ENCODE measurements at places on chromosomes 2 and 18.

DNA sequence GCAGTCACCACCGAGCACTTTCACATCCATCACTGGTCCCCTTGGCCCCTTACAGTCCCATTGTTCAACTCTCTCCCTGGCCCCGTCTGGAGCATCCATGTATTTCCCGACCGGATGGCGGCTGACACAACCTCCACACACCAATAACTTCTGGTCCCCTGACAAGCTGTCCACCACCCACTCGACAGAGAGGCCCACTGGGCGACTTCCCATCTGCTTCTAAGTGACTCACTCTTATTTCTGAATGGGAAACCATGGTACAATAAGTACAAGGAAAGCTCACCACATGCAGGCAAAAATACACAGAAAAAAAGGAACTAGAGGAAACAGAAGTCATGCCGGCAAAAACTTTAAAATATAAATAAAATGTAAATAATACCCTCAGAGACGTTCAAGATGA lies 82.9 kb upstream of the RAB12 start:
- DNase-seq = no peak

DNA sequence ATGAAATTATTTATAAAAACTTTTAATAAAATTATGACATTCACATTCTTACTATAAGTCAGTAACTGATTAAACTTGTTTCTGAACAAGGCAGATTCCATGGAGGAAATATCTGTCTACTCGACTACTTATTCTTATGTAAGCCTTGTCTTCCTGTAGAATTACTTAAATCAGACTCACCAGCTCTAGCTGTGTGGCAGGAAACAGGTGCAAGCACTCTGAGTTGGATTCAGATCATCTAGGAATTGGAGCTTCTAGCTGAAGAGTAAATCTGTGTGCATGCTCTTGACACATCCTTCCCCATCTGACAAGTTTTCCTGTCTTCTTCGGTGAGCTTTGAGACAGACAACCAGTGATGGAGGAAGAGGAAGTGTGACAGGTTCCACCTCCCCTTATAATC lies 284.7 kb downstream of the TRIB2 start:
- DNase-seq = no peak

- no peak for DNase-seq
Measured at GRCh38 chr2:32798829-32799228, 147.9 kb upstream of the LTBP1 start.

GRCh38 chr2:17442334-17442733 lies 75.9 kb downstream of the RAD51AP2 start:
- DNase-seq = no peak

DNA sequence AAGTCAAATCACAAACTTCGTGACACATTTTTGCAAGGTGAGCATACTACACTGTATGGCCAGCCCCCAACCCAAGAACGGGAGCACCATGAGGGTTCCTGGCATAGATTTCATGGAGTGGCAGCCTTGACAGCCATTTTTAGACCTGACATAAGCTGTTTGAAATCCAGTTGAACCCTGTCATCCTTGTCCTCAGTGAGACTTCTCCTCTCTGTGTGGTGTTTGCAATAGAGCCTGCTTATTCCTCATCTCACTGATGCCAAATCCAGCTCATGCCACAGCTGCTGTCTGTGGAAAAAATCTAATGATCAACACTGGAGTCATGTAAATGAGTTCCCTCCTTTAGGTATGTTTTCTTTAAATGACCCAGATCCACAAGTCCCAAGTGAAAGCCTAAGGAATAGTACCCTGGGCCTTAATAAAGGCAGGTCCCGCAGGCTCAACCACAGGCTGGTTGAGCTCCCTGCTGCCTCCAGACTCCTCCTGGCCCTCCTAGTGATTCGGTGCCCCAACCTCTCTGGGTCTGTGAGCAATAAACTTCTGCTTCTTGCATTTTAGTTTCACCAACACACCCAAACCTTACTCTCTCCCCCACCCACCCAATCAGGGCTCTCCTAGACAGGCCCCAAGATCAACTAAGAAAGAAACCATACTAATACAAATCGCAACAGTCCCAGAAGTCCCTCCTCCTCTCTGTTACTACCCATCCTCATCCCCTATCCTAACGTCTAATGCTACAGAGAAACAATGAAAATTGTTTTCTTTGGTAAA lies 8.4 kb upstream of the CREG2 start:
- DNase-seq = peak; percentile 17

GRCh38 chr18:21241301-21242048 lies 557 bp upstream of the GREB1L start:
- no peak for DNase-seq

DNA sequence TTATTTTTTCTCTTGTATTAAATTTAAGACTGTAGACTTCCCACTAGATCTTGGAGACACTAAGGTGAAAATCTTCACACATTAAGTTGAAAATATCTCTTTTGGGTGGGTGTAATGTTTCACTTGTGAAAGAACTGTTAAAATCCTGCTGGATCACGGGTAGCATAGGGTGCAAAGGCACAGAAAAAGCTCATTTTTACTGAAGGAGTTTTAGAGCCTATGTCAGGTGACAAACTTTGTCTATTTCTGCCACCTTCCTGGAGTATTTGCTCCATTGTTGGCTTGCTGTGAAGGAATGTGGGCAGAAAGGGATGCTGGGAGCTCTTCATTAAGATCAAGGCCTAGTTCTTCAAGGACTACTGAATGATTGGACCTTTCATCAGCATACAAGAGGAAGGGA lies 119.4 kb downstream of the FMNL2 start:
- DNase-seq = no peak

DNA sequence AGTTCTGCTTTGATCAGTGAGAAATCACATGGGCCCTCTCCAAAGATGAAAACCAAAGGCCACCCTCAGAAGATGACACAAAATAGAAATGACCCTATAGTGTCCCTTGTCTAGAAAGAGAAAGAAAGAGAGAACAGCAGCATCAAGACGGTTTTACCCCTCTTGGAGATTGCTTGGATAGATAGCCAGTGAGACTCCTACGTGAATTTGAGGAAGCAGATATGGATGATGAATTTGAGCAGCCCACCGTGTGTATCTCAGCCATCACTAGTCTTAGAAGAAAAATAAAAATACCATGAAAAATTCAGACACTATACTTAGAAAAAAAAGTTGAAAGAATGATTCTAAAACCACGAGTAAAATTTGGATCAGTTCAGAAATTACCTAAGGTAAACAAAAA lies 329.1 kb upstream of the CNTNAP5 start:
- DNase-seq = no peak

GRCh38 chr2:18630541-18630940 lies 41.2 kb upstream of the NT5C1B start:
- DNase-seq = no peak

DNA sequence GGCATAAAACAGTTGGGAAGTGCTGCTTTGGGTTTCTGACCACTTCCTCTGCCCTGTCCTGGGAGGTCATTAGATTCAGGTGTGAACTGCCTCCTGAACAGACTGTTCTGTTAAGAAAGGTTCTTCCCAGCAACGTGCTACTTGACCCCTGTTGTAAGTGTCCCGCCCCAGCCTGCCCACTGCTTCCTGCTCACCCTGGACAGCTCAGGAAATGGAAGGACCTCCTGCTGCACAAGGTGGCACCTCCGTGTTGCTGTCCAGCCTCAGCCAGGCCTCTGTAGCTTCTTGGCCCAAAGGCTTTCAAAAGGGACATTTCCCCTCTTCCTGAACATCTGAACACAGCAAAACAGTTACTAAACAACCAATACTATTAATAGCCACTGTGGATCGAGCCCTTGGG lies 5.3 kb downstream of the TOGARAM2 start:
- DNase-seq = no peak

GRCh38 chr2:38661306-38661705 lies 4.6 kb upstream of the GALM start:
- no peak for DNase-seq

GRCh38 chr2:215280326-215280725 lies 31.5 kb upstream of the ATIC start:
- DNase-seq = no peak
